ENCODE measurements at places on chromosomes 7 and 10.

DNA sequence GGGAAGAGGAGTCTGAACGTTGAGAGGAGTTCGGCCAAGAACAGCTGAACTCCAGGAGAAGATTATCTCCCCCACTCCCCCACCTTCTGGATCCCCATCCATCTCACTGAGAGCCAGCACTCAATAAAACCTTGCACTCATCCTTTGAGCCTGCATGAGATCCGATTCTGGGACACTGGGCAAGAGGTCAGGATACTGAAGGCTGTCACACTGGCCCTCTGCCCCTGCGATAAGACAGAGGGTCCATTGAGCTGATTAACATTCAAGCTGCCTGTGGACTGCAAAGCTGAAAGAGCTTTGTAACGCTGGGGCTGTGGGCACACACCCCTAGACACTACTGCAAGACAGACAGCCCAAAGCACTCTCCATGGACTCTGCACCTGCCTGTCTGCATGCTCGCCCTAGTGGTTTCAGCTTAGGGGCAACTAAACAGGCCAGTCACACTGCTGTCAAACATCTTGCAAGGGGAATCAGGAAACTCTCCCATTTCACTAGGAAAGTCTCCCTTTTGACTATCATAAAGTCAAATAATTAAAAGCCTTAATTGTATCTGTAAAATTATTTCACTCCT, 42.3 kb upstream of the CNTNAP2 start:
- no peak for DNase-seq

DNA sequence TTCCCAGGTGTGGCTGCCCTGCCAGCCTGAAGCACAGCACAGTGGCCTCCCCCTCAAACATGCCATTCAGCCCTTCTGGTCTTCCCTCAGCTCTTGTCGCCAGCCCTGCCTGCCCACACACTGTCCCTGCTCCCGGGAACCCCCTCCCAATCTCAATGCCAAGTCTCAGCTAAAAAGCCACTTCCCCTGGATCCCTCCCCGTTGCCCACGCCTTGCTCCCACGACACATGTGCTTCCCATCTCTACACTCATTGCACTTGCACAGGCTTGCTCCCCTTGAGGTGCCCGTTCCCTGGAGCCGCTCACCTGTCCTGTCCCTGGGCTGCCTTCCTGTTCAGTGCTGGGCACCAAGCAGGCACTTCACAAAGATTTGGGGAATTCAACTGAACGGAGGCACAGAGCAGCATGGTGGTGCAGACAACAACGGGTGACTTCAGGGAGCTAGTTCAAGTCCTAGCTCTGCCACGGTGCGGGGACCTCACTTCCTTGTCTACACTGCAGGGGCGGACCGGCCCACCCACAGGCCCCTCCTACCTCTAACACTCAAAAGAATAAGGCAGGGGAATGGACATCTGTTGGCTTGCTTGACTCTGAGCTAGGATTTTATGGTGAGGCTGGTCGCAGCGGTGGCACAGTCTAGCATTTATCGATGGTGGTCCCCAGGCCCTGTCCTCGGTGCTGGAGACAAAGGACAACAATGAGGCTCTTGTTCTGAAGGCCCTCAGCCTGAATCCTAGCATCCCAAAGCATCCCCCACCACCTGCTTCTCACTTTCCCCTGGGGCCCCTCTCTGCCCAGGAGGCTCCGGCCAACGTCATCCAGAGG, 18.4 kb downstream of the RGS10 start:
- no peak for DNase-seq

DNA sequence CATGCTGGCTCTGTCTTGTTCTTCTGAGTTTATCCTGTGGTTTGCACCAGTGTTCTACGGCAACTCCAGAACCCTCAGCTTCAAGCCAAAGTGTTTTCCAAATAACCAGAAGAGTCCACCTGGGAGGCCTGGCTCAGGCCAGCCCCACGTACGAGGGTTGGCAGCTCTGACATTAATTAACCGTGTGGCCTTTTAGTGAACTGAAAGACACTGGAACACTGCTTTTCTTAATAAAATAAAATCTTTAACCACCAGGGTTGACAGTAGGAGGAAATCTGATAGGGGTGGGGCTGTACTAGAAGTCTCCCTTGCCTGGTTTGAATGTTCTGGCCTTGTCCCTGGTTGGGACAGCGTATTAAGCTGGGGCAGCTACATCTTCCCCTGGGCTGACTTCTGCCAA, 64.9 kb downstream of the SYPL1 start:
- no peak for DNase-seq

DNA sequence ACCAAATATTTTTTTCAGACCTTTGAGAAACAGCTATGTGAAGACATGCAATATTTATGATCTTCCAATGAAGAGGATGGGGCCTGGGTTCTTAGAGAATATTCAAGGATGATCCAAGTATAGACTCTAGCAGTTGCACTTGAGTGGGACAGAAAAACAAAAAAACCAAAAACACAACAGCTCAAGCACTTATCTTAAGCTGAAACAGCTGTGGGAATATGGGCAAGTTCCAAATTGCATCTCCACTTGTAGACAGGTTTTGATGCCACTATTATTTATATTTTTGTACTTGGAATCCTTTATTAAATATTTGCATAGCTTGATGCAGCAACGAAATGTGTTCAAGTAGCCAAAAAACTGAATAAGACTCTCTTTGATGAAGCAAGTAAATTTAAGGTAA, 2.2 kb upstream of the PDK4 start:
- DNase-seq, result no peak

DNA sequence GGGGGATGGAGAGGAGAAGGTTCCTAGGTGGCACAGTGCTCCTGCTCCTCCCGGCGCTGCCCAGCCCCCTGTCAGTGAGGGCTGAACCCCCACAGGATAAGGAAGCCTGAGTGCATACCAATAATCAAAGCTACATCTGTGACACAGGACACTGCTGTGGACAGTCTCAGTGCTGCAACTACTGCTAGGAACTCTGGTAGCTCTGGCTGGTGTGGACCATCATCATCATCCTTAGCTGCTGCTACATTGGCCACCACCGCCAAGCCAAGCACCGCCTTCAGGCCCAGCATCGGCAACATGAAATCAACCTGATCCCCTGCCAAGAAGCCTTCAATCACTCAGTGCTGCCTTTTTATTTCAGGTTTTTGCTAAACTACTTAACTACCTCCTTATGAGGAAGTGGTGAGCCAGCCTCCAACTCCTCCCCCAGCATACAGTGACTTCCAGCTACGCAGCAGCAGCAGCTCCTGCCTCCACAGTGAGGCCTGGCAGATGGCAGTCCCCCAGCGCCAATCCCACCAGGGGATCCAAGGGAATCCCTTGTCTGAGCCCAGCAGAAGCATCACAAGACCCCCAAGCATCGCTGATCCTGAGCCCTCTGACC, 32.1 kb upstream of the SLC26A4 start:
- DNase-seq, result no peak

- DNase-seq, result no peak
Observed at GRCh38 chr10:61390851-61391250, 62.3 kb downstream of the TMEM26 start.
